ENCODE measurements at places on chromosomes 12 and 14.

DNA sequence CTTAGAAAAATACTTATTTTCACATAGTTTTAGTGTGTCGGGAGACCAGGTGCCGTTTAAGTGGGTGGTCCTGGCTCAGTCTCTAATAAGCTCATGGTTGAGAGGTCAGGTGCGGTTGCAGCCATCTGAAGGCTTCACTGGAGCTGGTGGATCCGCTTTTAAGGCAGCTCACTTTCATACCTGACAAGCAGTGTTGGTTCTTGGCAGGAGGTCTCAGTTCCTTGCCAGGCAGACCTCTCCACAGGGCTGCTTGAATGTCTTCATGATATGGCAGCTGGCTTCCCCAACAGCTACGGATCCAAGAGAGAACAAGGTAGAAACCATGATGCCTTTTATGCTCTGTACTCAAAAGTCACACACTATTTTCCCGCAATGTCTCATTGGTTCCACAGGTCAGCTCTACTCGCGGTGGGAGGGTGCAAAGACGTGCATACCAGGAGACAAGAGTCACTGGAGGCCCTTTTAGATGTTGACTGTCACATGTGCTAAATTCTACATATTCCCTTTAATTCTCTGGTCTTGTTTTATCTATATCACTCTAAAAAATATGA lies 8.0 kb upstream of the ZDHHC17 start:
- H3K36me3 ChIP-seq, result no peaks in the 10 kb centered on the region
- no peak overlapping the region for H3K4me3 ChIP-seq
- H3K27me3 ChIP-seq, result peaks cover 2% of the 10 kb centered on the region

DNA sequence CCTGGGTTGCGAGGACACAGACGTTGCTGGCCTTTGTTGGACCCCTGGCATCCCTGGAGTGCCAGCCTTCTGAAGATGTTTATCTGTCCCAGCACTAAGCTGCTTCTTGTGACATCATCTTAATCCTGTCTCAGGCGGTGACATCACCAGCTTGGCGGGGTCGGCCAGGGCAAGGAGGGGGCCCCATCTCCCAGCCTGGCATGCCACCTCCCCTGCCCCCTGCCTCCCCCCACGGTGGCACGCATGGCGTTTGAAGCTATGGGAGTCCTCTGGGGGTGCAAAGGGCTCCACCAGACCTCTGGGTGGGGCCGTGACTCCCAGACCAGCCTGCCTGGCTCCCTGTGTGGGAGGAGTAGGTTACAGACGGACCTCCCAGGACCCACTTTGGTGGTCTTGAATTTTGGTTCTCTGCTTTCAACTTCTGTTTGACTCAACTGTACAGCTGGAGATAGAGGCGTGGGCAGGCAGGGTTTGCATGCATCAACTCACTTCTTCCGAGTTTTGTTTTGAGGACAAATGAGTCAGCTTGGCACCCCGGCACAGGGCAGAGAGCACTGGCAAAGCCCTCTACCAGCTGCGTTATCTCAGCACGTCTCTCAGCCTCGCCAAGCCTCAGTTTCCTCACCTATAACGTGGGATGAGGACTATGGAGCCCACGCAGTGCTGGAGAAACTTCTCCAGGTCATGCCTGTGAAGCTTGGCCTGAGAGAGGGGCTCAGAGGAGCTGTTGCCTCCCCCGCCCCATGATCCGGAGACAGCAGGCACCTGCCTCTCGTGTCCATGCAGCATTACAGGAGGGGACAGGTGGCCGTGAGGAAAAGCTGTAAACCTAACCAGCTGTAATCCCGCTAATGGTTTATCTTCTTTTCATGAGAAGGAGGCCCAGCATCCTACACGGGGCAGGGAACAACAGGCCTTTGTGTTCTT lies 38.8 kb upstream of the EML1 start:
- peaks cover 31% of the 10 kb centered on the region for H3K27me3 ChIP-seq
- no peak overlapping the region for H3K27ac ChIP-seq
- H3K36me3 ChIP-seq, result no peaks in the 10 kb centered on the region
- peaks cover 10% of the 10 kb centered on the region for H3K4me1 ChIP-seq
- DNase-seq, result no peak
- H3K4me3 ChIP-seq, result no peak overlapping the region

DNA sequence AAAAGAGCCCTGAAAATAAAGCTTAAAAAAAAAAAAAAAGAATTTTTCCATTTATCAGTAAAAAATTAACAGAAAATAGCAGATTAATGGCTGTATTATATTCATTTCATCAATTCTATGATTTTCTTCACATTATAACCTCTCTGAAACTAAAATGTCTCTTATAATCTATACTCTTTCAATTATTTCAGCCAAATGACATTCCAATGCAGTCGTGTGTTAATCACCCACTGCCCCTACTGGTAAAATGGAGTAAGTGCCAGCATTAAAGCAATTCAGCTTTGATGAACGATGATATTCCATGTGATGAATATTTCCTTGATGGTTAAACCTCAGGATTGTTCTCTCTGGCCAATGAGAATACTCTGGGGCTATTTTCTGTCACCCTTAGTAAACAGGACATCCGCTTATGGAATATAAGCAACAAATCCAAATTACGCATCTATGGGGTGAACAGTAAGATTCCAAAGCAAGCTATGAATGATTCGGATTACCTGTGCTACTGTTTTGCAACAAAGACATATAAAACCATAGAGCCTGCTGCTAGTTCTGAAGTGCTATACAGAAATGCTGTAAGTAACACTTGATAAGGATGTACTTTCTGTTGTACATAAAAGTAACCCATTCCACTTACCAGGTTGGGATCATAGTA lies 20.3 kb upstream of the SYCP3 start:
- H3K27me3 ChIP-seq, result no peaks in the 10 kb centered on the region
- no peak for DNase-seq
- H3K4me3 ChIP-seq, result no peak overlapping the region
- H3K27ac ChIP-seq, result no peak overlapping the region
- H3K36me3 ChIP-seq, result peaks cover 31% of the 10 kb centered on the region

DNA sequence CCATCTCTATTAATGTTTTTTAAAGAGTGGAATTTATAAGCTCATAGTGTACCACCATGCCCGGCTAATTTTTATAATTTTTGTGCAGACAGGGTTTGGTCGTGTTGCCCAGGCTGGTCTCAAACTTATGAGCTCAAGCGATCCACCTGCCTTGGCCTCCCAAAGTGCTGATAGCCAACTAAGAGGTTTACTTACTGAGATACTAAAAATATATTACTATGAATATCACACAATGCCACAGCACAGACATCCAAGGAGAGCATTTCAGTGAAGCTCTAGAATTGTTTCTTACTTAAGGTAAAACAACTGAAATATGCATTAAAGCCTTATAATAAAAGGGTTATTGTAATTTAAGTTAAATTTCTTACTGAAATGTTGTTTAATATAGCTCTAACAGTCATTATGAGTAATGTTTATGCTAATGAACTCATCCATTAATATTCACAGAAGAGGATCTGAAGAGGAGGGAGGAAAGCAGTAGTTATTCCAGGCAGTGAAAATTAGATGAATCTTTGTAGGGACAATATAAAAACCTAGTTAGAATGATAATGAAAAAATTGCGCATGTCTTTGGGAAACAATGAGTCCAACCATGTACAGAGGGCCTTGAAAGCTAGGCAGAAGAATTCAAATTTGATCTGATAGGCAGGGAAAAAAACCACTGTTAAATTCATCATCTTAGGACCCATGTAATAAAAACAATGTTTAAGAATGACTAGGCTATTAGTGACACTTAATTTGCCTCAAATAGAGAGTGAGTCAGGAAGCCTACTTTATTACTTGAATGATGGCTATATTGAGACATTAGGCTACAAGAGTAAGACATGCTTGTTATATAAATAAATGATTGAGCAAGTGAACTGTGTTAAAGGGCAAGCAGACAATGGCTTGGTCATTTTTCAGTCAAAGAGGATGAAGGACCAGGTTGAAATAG lies 99.2 kb downstream of the SLC41A2 start:
- no peak overlapping the region for H3K4me3 ChIP-seq
- DNase-seq, result no peak
- H3K4me1 ChIP-seq, result no peaks in the 10 kb centered on the region
- no peaks in the 10 kb centered on the region for H3K27me3 ChIP-seq
- peaks cover 2% of the 10 kb centered on the region for H3K36me3 ChIP-seq

- H3K4me3 ChIP-seq, result no peak overlapping the region
- no peaks in the 10 kb centered on the region for H3K36me3 ChIP-seq
- DNase-seq, result no peak
- no peaks in the 10 kb centered on the region for H3K27me3 ChIP-seq
- no peak overlapping the region for H3K27ac ChIP-seq
Measured at GRCh38 chr12:42987216-42987650, 397.7 kb upstream of the PRICKLE1 start.

DNA sequence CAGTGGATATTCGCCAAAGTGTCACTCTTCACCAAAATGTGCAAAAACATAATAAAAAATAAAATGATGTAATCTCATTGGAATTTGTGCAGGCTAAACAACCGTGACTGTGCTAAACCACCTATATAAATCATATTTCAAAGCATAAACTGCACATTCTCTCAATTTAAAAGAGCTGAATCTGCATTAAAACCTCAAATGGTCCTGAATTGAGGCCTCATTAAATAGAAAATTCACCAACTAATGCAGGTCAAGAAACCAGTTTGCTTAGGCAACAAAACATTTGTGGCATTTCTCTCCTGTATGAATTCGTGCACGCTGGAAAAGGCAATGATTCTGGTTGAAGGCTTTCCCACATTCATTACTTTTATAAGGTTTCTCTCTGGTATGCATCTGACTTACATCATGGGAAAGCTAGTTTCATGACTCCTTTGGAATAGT lies 80.1 kb upstream of the IFNG-AS1 start:
- DNase-seq, result no peak
- no peak overlapping the region for H3K27ac ChIP-seq
- H3K4me1 ChIP-seq, result no peaks in the 10 kb centered on the region
- H3K27me3 ChIP-seq, result peaks cover 1% of the 10 kb centered on the region
- H3K4me3 ChIP-seq, result no peak overlapping the region

GRCh38 chr12:91355150-91356006 lies 172.8 kb upstream of the DCN start:
- no peak overlapping the region for H3K27ac ChIP-seq
- peak; percentile 30 for DNase-seq
- peaks cover 4% of the 10 kb centered on the region for H3K27me3 ChIP-seq
- no peak overlapping the region for H3K4me3 ChIP-seq
- no peaks in the 10 kb centered on the region for H3K36me3 ChIP-seq
- no peaks in the 10 kb centered on the region for H3K4me1 ChIP-seq

DNA sequence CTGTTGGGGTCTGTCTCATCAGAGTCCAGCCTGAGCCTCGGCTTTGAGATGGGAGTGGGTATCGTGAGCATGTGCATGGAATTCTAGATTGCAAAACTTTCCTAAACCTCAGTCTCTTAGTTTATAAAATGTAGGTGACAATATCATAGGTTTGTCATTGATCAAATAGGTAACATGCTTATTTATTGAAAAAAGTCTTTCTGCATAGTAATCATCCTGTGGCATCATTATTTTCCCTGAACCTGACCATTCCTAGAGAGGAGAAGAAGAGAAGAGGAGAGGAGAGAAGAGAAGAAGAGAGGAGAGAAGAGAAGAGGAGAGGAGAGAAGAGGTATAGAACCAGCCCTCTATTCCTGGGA lies 4.1 kb downstream of the SMIM41 start:
- peaks cover 11% of the 10 kb centered on the region for H3K27me3 ChIP-seq
- H3K4me1 ChIP-seq, result peaks cover 18% of the 10 kb centered on the region
- peak overlapping the region; percentile 71 for H3K27ac ChIP-seq
- H3K4me3 ChIP-seq, result no peak overlapping the region
- no peak for DNase-seq

Data from activated naive CD8-positive, alpha-beta T cell treated with anti-CD3 and anti-CD28 coated beads, Interleukin-2, amount 50 U/mL, for 24 hours (primary cell).